ENCODE measurements at places on chromosomes 11 and 22.
A peak's percentile ranks its signal among the peaks of the same experiment; 100 is the strongest.

- peak; percentile 33 for DNase-seq
Observed at GRCh38 chr11:32830413-32830738, 649 bp downstream of the PRRG4 start.

GRCh38 chr11:130779943-130780342 lies 136.3 kb downstream of the SNX19 start:
- no peak for DNase-seq

DNA sequence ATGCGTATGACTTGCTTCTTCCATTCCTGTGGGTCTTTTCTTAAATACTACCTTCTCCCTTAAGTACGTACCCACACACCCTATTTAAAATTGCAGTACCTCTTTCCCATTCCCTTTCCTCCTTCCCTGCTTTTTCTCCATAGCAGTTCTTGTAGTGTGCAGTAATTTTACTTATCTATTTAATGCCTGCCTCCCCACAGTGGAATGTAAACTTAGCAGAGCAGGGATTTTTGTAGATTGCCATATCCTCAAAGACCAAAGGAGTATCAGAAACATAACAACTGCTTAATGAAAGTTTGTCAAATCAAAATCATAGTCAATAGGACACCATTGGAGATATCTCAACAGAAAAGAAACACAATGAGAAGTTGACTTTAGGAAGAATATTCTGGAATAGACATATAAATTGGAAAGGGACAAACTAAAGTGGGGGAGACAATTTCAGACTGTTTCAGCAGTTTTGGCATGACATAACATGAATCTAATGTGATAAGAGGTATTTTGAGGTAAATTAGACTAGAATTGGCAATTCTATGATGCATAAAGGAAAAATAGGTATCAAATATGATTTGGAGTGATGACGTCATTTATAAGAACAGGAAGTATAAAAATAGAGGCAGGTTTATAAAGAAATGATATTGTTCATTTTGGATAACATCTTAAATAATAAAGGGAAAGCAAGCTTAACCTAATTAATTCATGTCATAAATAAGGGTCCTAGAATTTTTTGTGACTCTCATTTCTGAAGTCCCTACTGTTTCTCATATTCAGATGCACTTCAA lies 188.4 kb downstream of the SOX6 start:
- no peak for DNase-seq

- peak; percentile 8 for DNase-seq
Observed at GRCh38 chr11:83815736-83816135, 529.6 kb upstream of the CCDC90B start.

DNA sequence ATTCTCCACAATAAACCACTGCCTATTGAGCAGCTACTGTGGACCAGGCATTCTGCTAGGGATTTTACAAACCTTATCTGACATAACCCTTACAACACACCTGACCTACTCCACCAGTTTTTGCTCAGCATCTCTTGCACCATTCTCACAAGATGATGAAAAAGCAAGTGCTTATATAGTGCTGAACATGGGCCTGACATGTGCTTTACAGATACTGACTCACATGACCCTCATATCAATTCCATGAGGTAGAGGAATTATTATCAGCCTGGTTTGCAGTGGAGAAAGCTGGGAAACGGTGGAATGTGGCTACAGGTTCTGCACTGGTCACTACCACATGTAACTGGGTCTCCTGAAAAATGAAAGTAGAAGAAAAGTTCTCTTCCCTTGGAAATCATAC lies 37.5 kb upstream of the PANX1 start:
- no peak for DNase-seq

GRCh38 chr11:75450236-75450635 lies 17.2 kb upstream of the KLHL35 start:
- DNase-seq = no peak

- DNase-seq = no peak
Observed at GRCh38 chr11:98409069-98409468, 611.7 kb upstream of the CNTN5 start.

DNA sequence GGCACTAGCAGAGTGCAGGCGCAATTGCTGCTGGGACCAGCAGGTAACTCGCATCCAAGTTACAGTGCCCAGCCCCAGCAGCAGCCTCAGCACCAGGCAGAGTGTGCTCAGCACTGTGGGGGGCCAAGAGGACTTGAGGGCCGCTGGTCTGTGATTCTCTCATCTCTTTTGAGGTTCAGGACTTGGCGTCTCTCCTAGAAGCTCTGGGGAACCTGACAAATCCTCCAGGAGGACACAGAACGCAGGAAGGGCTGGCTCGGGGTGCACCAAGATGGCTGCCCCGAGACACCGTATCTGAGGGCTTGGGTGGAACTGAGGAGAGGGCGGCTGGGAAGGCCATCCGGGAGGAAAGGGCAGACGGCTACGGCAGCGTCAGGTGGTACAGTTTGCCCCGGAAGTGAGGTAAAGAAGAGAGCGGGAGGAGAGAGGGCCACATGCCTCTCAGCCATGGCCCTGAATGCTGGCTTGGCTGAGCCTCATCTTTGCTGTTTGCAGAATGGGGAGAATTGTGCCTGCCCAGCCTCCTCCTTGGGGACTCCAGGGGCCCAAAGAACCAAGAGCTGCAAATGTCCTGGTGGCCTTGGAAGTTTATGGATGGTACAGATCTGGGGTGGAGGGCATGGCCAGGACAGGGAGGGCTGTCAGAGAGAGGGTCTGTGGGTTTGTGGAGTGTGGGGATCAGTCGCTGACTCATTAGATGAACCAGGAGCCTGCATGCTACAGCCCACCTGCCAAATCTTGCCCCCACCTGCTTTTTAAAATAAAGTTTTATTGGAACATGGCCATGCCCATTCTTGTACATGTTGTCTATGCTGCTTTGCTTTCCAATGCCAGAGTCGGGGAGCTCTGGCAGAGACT lies 78.0 kb downstream of the MYEOV start:
- no peak for DNase-seq

GRCh38 chr11:73194593-73194992 lies 23.5 kb upstream of the P2RY2 start:
- DNase-seq = no peak

GRCh38 chr11:43504316-43504950 lies 145.7 kb downstream of the TTC17 start:
- peak; percentile 50 for DNase-seq

DNA sequence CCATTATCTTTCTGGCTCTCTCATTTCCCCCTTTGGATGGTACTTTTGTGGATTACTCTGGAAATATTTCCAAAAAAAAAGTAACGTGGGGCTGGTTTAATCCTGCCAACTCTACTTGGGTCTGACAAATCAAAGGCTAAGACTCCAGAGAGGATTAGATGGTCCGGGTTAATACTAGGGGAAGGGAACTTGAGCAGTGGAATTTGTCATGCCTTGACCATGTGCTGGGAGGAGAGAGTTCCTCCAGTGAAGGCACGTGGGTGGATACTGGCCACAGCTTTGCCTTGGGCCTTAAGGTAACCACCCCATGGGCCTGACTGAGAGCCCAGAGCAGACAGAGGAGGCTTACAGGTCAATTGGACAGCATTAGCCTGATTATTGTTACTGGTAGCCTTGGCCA lies 120.3 kb downstream of the NAV2 start:
- no peak for DNase-seq

GRCh38 chr11:91921974-91922373 lies 302.6 kb upstream of the FAT3 start:
- DNase-seq = no peak

DNA sequence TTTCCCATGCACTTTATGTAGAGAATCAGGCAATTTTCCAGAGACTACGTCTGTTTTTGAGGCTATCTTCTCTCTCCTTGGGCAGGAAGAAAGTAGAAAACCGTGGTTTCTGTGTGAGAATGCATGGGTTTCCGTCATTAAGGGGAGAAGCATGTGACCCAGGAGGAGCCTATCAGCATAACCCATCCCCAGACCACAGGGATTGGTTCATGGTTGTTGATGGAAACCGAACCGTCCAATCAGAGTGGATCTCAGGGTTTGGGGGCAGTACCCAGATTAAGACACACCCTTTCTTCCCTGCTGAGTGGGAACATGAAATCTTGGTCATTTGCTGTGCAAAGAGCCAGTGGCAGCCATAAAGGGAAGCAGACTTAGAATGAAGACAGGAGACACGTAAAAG lies 517.8 kb downstream of the MN1 start:
- no peak for DNase-seq

GRCh38 chr22:17705951-17706900 lies 67.7 kb downstream of the BCL2L13 start:
- peak; percentile 43 for DNase-seq

- DNase-seq = no peak
Observed at GRCh38 chr11:1481861-1482441, 4.6 kb downstream of the MOB2 start.

GRCh38 chr11:28090052-28090749 lies 17.8 kb downstream of the KIF18A start:
- no peak for DNase-seq

DNA sequence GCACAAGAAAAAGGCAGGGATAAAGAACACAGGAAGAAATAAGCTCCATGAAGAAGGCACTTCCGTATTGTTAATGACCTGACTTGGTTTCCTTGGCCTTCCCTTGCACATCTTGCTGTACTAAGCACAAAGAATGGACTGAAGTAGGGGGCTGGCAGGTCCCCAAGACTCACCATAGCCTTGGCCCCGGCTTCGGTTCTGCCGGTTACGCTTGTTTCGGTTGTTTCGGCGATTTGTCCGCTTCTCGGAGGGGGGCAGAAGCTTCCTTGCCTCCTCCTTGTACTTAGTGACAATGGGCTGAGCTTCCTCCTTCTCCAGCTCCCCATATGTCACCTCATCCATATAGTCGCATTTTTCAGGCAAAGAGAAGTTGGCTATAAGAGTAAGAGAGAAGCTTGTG lies 9.3 kb downstream of the GNG3 start:
- no peak for DNase-seq

DNA sequence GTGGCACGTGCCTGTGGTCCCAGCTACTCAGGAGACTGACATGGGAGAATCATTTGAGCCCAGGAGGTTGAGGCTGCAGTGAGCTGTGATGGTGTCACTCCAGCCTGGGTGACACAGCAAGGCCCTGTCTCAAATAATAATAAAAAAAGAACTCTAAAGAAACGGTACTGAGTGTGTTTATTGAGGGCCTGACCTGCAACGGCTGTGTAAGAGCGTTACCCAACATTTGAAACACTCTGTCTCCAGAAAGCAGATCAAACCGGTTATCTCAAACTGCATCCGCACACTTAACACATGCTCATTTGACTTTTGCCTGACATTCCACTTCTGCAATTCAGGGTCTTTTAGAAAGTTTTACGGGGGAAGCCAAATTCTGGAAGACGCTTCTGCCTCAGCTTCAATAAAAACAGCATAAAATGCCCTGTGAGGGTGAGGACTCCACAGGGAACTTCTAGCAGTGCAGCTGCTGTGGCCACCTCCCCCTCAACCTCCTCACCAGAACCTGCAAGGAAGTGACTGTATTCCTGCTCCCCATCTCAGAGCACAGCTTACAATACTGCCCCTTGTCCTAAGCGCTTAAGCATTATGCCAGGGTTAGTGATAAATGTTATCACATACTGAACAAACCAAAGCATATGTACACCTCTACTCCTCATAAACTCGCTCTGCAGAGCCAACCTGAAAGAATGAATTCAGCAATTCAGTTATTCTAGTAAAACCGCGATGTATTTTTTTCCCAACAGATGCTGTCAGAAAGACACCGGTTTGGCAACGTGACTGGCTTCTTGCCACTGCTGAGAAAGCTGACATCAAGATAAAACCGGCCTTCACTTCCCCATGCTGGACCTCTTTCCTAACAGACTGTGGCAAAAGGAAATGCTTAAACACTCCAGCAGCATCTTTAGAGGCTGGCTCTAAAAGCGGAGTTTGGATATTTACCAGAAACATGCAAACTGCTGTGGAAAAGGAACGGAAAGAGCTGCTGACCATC lies 52.2 kb downstream of the PRDM10 start:
- DNase-seq = peak; percentile 37

- no peak for DNase-seq
Observed at GRCh38 chr11:44620328-44620725, 54.9 kb downstream of the CD82 start.

- no peak for DNase-seq
Observed at GRCh38 chr11:29129844-29130243, 887.0 kb downstream of the KCNA4 start.

GRCh38 chr11:19712281-19713195 lies at the start of gene NAV2:
NAV2 (plus strand) TSS chr11:19712837; CDS start chr11:19713696, 859 bp downstream.
- peak; percentile 96 for DNase-seq

GRCh38 chr11:124762624-124763155 lies 600 bp upstream of the ESAM start:
- DNase-seq = no peak

DNA sequence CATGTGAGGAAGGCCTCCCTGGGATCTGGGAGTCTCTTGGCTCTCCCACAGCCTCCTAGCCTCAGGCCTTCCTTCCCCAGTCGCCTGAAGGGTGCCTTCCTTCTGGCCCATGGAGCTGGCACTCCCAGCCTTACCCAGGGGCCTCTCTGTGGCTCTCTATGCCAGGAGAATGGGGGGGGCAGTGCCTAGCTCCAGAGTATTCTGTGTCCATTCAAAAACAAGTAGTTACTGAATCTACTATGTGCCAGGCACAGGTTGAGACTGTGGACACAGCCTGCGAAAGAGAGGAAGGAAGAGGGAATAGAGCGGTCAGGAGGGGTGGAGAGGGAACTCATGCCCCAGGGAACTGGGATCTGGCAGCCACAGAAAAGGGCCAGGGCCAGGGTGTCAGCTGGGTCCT lies 2.7 kb upstream of the PLA2G3 start:
- DNase-seq = no peak

DNA sequence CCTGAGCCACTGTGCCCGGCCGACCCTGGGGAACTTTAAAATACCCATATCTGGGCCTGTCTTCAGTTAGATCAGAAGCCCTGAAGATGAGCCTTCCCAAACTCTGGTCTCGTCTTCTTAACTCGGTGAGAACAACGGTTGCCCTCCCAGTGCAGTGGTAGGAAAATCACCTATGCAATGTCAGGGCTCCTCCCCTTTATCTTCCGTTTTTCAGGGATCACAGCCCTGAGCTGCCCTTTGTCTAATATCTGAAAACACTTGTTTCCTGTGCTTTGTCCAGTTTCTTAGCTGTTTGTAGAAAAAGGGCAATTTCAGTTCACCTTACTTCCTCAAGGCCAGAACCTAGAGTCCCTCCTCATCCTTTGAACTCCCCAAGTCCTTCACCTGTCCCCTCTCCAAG lies 9.4 kb downstream of the DRAP1 start:
- no peak for DNase-seq

GRCh38 chr11:14007566-14007965 lies 45.0 kb downstream of the SPON1 start:
- no peak for DNase-seq

GRCh38 chr22:49638788-49639187 lies 188.9 kb downstream of the BRD1 start:
- DNase-seq = no peak

DNA sequence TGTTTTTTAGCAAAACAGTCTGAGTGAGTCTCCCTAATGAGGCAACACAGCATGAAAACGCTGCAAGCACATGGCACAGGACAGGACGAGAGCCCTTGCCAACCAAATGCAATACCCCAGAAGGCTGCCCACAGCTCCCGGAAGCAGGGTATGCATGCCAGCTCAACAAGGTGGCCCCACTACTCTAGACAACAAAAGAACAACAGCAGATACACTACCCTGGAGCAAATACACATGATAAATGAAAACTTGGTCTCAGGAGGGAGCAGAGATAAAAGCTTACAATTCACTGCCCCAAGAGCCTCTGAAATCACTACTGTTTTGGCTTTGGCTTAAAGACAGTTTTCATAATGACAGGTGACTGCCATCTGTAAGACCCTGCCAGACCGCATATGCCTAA lies 785.4 kb upstream of the API5 start:
- peak; percentile 53 for DNase-seq

Data from eye (tissue), 1 donor.